Dorsolateral prefrontal cortex (tissue), 122 donors: ENCODE measurements at places on chromosomes 6 and 20. TPM values are rescaled to one million over a fixed set of nuclear protein-coding genes. Genes with fewer than 3 reads are reported as not detected.

KHDC1L gene
- total RNA-seq, result 3.2 TPM

MYL9 gene
- 25.1 TPM for total RNA-seq

HRH3 gene
- total RNA-seq, result 19.9 TPM

PLA2G7 gene
- 6.3 TPM for total RNA-seq

CPNE5 gene
- 96.2 TPM for total RNA-seq

VGLL2 gene
- total RNA-seq, result not detected

GNRH2 gene
- 0.96 TPM for total RNA-seq

MTHFD1L gene
- total RNA-seq, result 27.8 TPM

SEMG1 gene
- total RNA-seq, result not detected

GRCh38 chr6:149884215-149884614, 13.7 kb downstream of the RAET1E start:
- no peak for DNase-seq

DNA sequence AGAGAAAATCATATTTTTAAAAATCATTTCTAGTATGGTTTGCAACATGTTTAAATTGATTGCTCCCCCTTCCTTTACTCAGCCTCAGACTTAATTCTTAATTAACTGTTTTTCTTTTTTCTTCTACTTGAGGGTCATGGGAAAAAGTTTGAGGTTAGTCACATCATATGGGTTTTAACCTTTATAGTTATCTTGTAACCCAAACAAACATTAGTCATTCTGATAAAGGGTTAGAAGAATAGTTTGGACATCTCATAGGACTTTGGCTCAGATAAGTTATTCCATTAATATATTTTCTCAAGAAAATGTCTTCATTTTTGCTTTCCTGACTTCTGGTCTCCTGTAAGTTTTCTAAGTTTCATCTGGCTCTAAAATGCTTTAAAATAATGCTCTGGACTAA, 34.5 kb upstream of the TSPYL1 start:
- DNase-seq, result no peak

GRCh38 chr6:7155871-7156579, 48.3 kb downstream of the RREB1 start:
- no peak for DNase-seq

- no peak for DNase-seq
These were observed 210.8 kb upstream of the FUT9 start for GRCh38 chr6:95804847-95805541.

DNA sequence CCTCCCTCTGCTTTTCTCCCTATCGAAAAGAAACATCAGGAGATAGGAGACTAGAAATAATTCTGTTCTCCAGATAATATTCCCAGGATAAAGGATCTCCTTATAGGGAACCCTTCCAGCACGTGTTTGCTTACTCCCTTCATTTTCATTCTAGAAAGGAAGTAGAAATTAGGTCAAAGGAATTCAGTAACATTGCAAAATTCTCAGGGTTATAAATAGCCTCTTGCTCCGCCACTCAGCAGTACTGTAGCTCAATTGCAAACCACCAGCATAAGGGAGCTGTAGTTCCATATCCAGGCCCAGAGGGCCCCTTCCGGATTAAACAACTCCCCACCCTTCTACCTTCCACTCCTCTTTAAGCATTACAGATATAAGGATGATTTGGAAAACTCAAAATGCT, 6.2 kb downstream of the ELMO2 start:
- DNase-seq, result no peak

- DNase-seq, result no peak
These were observed 471.7 kb downstream of the CDKAL1 start for GRCh38 chr6:21005816-21006570.

GRCh38 chr20:6473197-6473596, 294.3 kb upstream of the BMP2 start:
- no peak for DNase-seq

- peak; percentile 50 for DNase-seq
These were observed 133.4 kb upstream of the KCNG1 start for GRCh38 chr20:51156041-51156982.

DNA sequence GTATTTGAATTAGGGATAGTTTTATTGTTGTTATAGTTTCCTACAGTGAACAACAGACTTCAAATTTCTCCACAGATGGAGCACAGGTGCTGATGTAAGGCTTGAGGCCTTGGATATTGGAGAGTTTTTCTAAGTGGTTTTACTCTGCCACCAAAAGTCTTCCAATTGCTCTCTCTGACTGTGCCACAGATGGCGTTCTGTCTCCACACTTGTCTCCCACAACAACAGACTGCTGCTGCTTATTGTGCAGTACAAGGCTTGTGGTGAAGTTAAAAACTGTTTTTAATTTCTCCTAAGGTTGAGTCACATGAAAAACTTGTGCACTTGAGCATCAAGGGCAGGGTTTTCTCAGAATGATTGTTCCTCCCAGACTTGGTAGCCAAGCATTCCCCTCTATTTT, 460.9 kb upstream of the KHDRBS2 start:
- no peak for DNase-seq

DNA sequence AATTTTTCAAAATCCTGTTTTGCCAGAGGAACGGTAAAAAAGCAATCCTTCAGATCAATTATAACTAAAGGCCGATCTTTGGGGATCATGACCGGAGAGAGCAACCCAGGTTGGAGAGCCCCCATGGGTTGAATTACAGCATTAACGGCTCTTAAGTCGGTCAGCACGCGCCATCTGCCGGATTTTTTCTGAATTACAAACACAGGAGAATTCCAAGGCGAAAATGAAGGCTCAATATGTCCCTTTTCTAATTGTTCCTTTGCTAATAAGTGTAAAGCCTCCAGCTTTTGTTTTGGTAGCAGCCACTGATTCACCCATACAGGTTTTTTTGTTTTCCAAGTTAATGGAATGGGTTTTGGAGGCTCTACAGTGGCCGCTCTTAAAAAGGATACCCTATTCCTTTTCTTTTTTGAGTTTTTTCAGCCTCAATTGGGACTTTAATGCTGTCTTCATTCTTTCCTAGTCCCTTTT, 16.9 kb upstream of the PTCRA start:
- DNase-seq, result peak; percentile 60

DNA sequence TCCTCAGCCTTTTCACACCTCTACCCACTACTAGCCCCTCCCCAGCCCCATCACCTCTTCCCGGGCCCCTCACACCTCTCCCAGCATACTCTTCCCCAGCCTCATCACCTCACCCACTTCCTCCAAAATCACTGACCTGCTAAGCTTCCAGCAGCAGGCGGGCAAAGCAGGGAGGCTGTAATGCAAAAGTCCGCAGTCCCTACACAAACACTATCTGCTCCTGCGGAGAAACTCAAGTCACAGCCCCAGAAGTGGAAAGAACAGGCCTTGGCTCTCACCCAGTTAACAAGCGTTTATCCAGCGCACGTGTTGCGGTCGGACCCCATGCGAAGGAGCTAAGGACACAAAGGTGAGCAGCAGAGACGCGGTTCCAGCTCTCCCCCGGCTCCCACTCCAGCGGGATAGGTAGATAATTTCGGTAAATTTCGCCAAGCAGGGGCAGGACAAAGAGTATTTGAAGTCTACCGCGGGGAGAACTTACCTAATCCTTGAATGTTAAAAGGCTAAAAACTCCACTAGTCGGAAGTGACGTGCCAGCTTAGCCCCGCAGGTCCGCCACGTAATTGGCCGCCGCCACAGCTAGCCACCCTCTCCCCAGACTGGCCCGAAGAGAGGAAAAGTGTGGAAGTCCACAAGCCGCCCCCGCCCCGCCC, 728 bp upstream of the TRIM39 start:
- DNase-seq, result no peak

DNA sequence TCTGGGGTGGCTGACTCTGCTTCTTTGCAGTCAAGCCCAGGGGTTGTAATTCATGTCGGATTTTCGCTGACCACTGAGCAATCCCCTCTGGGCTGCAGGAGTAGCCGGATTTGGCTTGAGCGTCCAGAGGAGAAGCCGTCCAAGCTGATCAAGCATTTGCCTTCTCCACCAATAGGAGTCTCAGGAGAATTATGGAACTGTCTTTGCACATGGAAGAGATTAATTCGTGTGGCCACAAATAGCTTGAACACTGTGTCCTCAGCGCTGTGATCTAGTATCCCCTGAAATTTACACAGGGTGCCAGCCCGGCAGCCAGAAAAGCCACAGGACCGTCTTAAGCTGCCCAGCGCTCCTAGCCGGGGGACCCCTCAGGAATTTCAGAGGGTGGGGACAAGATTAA, 37.1 kb downstream of the EYA2 start:
- no peak for DNase-seq

- DNase-seq, result no peak
These were observed 15.0 kb downstream of the BTN2A1 start for GRCh38 chr6:26472549-26473290.

- no peak for DNase-seq
These were observed 50.8 kb downstream of the UTRN start for GRCh38 chr6:144335914-144336313.

GRCh38 chr20:62944746-62945145, 6.8 kb downstream of the GID8 start:
- no peak for DNase-seq

- no peak for DNase-seq
These were observed 6.6 kb downstream of the TM9SF4 start for GRCh38 chr20:32116079-32116521.
